ENCODE measurements at places on chromosomes 6 and 20.
A peak's percentile ranks its signal among the peaks of the same experiment; 100 is the strongest.

DNA sequence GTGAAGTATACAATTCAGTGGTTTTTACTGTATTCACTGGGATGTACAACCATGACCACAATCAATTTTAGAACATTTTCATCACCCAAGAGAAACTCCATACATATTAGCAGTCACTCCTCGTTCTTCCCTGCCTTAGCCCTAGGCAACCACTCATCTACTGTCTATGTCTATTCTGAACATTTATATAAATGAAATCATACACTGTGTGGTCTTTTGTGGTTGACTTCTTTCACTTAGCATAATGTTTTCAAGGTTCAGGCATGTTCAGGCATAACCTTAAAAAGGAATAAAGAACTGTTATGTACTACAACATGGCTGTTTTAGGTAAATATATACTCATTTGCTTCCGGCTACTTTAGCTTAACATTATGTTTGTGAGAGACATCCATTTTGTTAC lies 37.3 kb downstream of the BLTP3A start:
- no peak for DNase-seq

DNA sequence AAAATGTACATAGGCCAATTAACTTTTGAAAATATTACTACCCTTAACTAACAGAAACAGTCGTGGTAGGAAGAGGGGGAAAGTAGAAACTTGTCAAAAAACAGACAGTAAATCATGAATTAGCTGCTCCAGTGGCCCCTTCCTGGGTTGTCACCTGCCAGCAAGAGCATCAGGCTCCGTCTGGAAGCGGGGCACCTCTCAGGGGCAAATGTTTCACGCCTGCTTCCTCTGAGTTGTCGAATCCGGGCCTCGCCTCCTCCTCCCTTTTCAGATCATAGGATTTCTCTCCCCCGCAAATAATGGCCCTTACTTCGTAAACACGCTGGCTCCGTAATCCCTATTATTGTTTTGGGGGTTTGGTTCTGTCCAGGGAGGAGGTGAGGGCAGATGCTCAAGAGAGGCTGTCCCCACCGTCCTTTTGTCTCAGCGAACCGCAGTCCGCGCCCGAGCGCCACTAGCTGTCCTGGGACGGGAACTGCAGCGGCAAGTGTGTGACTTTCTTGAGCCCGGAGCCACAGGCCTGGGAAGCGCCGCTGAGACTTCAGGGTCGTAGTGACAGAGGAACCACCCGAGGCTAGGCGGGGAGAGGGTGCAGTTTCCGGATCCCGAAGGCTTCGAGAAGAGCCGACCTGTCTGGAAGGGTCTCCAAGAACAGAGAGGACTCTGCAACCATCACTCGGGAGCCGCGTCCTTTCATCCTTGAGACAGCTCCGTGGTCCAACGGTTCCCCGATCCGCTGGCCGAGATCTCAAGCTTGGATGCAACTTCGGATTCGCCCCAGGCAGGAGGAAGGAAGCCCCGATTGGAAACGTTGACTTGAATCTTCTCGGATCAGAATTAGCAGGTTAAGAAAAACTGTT lies 214.5 kb upstream of the ZNF184 start:
- peak; percentile 93 for DNase-seq

DNA sequence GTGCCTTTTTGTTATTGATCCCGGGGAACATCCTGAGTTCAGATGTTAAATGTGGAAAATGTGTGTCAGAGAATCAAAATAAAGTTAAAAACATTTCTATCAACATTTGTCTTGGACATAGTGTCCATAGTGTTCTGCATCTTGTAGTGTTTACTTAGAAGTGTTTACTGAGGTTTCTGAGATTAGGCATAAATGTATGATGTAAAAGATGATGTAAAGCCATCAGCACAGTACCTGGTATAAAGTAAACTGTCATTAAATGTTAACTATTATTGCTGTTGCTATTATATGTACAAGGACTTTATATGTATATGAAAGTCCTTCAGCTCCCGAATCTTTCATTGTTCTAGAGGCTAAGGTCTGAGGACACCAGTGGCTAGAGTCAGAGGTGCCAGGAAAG lies 28.2 kb upstream of the VEGFA start:
- no peak for DNase-seq

DNA sequence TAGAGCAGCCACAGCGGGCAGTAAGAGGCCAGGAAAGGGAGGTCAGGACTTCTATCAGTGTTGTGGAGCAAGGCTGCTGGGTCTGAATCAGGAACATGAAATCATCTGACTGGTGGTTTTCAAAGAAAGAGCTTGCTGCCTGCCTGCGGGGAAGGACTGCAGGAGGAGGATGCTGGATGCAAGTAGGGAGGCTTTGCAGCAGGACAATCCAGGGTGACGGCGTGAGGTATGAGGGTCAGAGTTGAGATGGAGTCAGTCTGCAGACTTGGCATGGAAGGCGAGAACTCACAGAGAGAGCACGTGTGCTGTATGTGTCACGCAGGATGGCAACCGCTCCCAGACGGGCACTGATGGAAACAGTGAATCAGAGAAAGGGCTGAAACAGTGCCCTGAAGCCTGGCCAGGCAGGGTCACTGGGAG lies 59.2 kb upstream of the CD93 start:
- no peak for DNase-seq

DNA sequence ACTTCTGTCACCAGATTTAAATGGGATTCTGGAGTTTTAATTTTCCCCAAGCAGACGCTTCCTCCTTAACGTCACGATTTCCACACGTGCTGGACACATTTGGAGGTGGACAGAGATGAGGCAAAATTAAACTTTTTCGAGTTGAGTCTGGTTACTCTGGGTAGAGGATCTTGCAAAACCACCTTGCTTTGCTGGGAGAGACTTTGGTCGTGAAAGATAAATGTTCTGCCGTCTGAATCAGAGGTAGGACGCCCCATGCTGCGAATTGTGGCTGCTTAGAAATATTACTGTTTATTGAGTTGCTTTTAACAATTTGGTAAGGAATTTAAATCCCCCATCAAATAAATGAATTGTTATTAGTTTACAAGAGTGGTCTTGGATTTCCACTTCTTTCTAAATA lies 46.8 kb downstream of the CTCFL start:
- no peak for DNase-seq

DNA sequence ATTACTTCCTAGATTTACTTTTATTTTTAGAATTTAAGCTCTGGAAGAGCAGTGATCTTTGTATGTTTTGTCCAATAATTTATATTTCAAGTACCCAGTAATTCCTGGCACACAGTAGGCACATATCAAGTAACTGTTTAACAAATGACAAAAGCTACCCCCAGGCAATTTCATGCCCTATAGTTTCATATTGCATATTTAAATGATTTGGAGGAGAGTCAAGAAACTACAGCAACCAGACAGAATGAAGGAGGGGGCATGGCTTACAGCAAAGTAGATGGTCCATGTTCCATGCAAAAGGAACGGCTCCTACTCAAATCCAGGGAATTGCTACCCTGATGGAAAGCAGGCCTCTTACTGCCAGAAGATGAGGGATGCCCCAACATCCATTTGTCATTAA lies 113.5 kb downstream of the ARHGAP18 start:
- no peak for DNase-seq

- DNase-seq: no peak
Observed at GRCh38 chr6:1426416-1426815, 37.0 kb downstream of the FOXF2 start.

DNA sequence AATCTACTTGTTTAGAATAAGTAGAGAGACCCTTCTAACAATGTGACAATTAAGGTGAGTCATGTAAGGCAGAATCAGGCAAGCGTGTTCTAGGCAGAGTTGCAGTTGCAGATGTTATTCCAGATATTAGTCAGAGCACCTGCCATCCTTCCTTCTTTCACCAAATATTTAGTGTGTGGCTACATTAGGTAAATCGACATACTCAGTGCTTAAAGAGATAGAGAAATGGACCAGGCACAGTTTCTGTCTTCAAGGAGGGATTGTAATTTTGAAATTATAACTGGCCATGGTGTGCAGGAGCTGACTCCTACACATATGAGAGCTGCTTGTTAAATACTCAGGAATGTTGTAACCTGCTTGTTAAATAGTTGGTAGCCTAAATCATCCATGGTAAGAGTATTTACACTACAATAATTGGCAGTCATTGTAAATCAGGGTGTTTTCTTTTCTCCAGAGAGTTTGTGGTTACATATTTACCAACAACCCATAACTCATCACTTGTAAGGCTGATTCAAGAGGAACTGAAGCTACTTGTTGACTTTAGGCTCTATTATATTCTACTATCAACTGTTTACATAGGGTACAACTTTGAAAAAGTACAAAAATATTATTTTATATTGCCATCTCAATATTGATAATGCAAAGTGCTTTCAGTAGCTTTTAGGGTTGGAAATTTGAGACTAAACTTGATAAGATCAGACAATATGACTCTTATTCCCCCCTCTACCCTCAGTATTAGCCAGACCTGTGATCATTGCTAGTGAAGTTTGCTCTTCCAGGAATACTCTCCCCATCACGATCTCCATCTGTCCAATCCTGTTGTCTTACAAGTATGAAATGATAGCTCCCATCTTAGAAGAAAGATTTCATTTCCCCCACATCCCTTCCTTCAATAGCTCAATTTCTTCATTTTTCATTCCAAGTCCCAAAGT lies 607.1 kb downstream of the COL12A1 start:
- DNase-seq: peak; percentile 61

GRCh38 chr20:709423-709822 lies 33.8 kb upstream of the SCRT2 start:
- no peak for DNase-seq

DNA sequence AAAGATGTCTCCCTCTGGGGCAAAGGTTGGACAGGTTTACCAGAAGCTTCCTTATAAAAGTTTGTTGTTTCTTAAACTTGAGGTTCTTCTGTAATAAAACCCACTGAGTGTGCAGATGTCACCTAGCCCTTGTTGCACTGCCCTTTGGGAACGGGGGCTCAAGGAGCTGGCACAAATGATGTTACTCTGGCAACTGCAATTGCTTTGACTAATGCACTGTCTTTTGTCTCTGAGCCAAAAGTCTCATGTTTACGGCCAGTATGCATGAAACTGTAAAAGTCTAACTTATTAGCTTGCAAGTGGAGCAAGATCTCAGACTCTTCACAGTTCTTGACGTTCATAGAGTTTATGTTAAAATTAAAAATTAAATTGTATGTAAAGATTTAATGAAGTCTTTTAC lies 655.7 kb downstream of the EPHA7 start:
- DNase-seq: no peak

- DNase-seq: no peak
Observed at GRCh38 chr6:10733863-10734262, 11.0 kb downstream of the TMEM14C start.

GRCh38 chr6:162618448-162619002 lies 109.0 kb downstream of the PRKN start:
- no peak for DNase-seq

- no peak for DNase-seq
Observed at GRCh38 chr6:149857541-149857940, 6.6 kb downstream of the LRP11 start.

- DNase-seq: peak; percentile 21
Observed at GRCh38 chr6:3229566-3230178, 2.2 kb upstream of the TUBB2B start.

DNA sequence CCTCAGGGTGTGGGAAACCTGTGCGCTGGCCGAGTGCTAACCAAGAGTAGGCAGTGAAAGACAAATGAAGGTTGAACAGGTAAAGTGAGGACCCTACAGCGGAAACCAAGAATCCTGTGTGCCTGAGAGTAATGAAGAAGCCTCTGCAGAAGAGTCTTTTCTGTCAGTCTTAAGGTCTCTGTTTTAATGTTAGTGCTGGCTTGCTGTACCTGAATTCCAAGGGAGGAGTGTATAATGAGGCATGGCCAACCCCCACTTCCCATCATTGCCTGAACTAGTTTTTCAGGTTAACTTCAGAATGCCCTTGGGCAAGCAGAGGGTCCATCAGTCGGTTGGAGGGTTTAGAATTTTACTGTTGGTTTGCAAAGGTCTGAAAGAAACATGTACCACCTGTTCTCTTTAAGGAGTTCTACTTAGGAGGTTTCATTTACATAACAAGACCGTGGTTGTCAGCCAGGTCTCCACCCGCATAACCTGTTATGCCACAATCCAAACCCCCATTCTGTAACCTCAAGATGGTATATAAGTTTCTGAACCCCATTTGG lies 589 bp upstream of the PDCD2 start:
- no peak for DNase-seq

DNA sequence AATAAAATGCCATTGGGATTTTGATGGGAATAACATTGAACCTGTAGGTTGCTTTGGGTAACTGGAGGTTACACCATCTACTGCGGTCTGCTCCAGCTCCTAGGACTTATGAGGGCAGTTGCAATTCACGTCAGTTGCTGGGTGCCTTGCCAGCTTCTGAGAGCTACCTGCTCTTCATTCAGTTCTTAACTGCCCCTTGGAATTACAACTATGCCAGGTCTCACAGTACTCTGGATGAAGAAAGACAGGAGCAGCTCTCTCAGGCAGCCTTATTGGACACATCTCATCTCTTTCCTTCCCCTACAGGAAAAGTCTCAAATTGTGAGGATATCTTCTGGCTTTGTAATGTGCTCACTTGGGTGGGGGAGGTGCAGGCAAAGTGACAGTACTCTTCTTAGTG lies 1643.3 kb downstream of the GRIK2 start:
- no peak for DNase-seq

DNA sequence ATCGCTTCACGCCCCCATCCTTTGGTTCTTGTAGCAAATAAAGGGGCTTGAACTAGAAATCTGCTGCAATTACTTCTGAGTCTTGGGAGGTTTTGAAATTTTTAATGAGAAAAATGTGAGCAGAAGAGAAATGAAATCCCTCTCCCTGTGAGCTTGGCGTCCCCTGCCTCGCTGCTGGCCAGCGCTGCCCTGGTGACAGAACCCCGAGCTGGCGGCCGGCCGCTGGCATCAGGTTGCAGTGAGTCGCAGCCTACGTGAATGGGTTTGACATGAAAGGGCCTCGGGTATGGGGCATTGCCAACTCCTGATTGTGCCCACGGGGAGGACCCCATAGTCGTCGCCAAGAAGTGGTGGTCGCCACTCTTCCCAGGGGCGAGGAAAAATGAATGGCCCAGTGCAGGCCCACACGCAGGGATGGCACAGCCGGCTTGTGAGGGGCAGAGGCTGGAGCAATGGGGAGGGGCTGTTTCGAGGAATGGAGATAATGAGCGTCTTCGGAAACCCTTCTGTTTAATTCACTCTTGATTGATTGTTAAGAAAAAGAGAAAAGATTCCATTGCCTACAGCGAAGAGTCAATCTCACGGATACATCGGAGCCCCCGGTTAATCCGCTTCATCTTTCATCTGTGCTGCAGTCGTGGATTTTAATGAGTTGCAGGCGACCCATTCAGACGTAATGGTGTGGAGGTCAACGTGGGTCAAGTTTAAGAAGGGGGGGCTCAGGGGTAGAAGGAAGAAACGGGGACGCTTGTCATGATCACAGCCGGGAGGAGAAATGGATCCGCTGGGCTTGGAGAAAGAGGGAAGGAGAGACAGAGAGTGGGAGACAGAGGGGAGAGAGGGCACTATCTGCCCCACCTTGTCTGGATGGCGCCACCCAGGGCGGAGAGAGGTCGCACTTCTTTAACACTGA lies 380.1 kb downstream of the THBS2 start:
- no peak for DNase-seq

DNA sequence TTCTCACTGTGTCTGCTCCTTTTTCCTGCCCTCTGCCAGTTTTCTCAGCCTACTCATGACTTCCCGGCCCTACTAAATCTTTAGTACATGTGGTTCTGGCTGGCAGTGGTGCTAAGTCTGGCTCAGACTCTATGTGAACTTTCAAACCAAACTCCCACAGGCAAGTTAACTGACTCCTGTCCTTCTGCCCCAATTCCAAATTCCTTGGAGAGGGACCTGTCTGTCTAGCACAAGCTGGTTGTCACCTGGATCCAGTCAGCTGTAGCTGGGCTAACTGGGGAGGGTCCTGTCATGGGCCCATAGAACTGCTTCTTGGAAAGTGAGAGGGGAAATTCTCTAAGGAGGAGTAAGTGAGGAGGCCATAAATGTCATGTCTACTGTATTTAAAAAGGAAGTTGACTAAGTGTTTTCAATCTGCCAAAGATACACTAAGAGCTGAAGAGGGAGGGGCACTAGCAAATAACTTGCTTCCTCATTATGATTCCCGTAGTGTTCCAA lies 240.1 kb downstream of the KCNQ5 start:
- DNase-seq: no peak

Measured in activated CD4-positive, alpha-beta T cell treated with anti-CD3 and anti-CD28 coated beads, Interleukin-2, amount 50 U/mL, for 16 hours (primary cell).